ENCODE measurements at places on chromosomes 13 and 19.

GRCh38 chr13:97999653-98000052 is 46.2 kb downstream of the IPO5 start:
- DNase-seq: no peak

- DNase-seq: peak; percentile 24
These were observed 14.5 kb upstream of the ICAM3 start for GRCh38 chr19:10353793-10354391.

- no peak for DNase-seq
These were observed 48.0 kb upstream of the ABCC4 start for GRCh38 chr13:95349267-95349666.

DNA sequence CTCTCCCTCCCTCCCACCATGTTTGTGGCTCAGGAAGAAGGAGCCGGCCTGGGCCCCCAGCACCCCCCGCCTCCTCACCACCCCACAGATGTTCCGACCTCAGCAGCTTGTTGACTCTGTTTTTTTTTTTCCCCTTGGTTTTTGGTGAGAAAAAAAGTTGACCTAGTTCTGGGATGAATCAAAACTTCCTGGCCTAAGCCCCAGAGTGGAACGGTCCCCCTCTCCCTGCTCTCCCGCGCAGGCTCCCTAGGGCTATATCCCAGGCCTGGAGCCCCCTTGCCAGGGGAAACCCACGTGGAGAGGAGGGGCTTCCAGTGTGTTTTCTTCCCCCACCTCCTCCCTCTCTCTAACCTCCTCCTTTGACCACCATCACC is 4.0 kb downstream of the COL5A3 start:
- DNase-seq: peak; percentile 70

GRCh38 chr13:48448959-48449614 is 36.2 kb upstream of the LPAR6 start:
- DNase-seq: peak; percentile 62

Measured in fibroblast of upper back skin (primary cell).